MG63 (cell line): ENCODE measurements at places on chromosomes 1 and 21. TPM values are rescaled to one million over a fixed set of nuclear protein-coding genes. Genes with fewer than 3 reads are reported as not detected.

FABP3 gene
- total RNA-seq, result 18.5 and 72.0 TPM in 2 replicates

GRCh38 chr1:243601720-243602119, 248.3 kb downstream of the AKT3 start:
- DNase-seq, result no peak

DNA sequence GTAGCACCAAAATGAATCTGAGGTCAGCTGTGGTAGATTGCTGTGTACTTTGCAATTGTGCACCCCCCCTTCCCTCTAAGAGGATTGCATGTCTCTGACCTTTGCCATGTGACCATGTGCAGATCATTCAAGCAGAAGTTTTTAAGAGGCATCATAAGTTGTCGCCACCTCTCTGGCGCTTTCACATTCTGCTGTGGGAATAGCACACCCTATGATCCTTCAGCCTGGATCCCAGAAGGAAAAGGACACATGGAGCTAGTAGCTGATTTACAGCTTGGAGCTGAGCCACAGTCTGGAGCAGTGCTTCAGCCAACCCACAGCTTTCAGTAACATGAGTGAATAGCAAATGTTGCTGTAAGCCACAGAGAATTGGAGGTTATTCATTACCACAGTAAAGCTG, 158.5 kb downstream of the TSEN15 start:
- DNase-seq, result no peak

GRCh38 chr1:17244821-17245740, 3.8 kb upstream of the PADI3 start:
- peak; percentile 78 for DNase-seq

DNA sequence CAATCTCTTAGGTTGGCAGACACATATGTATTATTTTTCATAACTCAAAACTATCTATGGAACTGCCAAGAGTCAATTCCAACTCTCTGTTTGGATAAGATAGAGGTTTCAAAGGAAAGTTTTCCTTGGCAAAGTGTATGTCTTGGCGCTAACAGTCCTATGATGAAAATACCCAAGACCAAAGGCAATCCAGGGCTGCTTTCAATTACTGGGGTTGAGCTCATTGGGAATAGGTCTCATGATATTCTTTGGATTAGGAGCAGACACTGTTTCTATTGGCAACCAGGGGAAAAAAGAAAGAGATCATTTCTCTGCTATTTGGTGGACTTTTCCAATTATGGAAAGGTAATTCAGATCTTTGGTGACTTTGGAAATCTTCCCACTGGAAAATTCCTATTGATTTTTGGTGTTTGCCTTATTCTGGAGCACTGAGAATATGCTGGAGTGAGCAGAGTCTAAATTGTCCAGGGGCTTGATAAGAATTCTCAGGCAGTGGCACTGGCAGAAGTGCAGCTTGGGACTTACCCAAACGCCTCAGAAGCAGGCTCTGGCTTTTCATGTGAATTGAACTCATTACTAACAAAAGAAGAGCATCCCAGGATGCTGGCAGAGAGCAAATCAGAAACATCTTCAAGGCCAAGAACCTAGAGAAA, 20.4 kb upstream of the PLXNA2 start:
- peak; percentile 28 for DNase-seq

- no peak for DNase-seq
Observed at GRCh38 chr1:6280761-6281451, 20.0 kb upstream of the GPR153 start.

- DNase-seq, result no peak
Observed at GRCh38 chr1:116352349-116352813, 20.7 kb upstream of the ATP1A1 start.

- DNase-seq, result no peak
Observed at GRCh38 chr1:199861020-199861795, 166.3 kb upstream of the NR5A2 start.

- no peak for DNase-seq
Observed at GRCh38 chr1:234719454-234720251, 109.7 kb upstream of the IRF2BP2 start.

ATAD3A gene
- 66.9 and 74.6 TPM in 2 replicates for total RNA-seq

DMRTA2 gene
- not detected in 2 replicates for total RNA-seq

DNA sequence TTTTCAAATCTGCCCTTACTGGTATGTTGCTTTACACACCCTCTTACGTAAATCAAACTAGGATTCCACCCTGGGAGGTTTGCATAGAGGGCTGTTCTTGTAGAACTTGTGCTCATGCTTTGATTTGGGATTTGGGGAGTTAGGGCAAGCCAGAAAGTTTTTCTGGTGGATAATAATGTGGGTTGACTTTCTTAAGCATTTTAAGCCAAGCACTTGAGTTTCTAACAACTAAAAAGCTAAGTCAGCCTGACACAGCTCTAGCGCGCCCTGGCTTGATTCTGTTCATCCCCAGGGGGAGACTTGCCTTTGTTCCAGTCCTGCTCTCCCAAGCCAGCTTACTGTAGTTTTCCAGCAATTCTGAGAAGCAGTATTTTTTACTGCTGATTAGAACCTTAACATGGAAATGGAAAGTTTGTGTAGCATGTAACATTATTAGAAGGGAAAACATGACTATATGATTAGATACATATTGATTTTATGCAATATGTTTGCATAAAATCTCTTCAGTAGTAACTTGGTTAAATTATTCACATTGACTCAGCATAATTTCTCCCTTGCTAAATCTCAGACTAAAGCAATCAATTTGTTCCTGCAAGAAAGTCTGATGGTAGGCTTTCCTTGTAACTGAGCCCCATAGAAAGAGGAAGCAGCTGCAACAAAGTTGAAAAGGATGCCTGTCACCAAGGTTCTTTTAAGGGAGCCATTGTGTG, 11.0 kb upstream of the PGD start:
- peak; percentile 12 for DNase-seq

DNA sequence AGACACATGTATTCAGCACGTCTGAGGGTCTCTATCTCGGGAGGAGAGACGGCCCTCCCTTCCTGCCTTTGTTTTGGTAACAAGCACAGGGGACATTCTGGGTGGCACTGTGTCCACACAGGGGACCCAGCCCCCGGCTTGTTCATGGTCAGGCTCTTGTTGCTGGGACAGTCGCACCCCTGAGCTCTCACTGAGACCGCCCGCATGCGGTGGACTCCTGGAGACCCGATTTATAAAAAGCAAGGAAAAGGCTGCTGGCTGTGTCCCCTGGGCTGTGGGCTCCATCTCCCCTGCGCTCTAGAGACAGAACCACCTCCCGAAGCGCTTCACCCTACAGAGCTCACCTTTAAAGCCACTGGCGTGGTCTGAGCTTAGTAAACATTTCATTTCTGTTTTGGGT, 103.4 kb downstream of the WDR4 start:
- no peak for DNase-seq

DNA sequence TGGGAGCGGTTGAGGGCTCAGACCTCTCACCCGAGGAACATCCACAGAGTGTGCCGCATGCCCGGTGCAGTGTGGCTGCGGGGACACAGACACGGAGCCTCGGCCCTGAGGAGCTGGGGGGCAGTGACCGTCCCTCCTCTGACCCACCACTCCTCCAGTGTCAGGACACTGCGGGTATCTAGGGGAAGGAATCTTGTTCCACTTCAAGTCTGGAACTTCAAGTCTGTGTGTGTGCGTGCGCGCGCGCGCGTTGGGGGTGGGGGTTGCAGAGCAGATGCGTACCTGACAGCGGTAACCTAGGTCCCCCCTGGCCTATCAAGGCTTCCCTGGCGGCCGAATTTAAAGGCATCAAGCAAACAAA, 17.3 kb downstream of the PCSK9 start:
- no peak for DNase-seq

- no peak for DNase-seq
Observed at GRCh38 chr1:52567943-52568342, 15.1 kb upstream of the TUT4 start.

TAGLN2 gene
- 651 and 1,079 TPM in 2 replicates for total RNA-seq

CCDC190 gene
- not detected in 2 replicates for total RNA-seq

GRCh38 chr1:43625063-43625780, 24.7 kb upstream of the KDM4A start:
- no peak for DNase-seq

- DNase-seq, result no peak
Observed at GRCh38 chr1:63042278-63042677, 258.3 kb downstream of the ATG4C start.

DNA sequence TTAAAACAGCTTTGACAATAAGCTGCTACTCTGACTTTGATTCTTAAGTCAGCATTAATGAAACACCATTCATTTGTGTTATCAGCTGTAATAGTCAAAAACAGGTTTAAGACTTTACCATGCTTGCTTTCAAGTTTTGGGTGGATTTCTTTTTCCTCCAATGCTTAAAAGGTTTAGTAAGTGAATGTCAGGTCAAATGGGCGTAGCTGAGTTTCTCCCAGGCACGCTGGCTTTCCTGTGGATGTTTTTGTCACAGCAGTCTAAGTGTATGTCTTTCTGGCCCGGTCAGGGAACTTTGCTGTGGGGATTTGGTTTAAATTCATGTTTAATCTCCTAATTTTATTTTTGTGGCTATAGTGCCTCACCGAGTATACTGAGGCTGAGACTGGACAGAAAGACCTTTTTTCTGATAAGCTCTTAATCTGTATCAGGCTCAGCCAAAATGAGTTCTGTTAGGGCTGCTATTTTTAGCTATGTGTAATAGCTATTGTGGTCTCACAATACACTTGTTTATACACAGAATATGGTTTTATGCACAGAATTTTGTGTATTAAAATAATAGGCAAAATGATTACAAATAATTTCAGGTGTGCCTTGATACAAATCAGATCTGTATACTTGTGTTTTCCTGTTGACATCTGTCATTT, 292.8 kb downstream of the DISC1 start:
- DNase-seq, result no peak

DNA sequence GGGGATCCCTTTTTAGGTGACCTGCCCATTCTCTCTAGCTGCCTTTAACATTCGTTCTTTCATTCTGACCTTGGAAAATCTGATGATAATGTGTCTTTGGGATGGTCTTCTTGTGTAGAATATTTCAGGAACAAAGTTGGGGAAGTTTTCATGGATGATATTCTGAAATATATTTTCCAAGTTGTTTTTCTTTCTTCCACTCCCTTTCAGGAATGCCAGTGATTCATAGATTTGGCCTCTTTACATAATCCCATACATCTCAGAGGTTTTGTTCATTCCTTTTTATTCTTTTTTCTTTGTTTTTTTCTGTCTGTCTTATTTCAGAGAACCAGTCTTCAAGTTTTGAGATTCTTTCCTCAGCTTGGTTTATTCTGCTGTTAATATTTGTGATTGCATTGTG, 13.9 kb upstream of the SCMH1 start:
- DNase-seq, result no peak

MAB21L3 gene
- total RNA-seq, result 1.3 TPM in 1 of 2 replicates, not detected in the other

GRCh38 chr1:68372487-68372886, 77.3 kb downstream of the RPE65 start:
- DNase-seq, result no peak

GRCh38 chr1:201329801-201330200, 46.5 kb downstream of the PKP1 start:
- DNase-seq, result no peak
